Retina (tissue), 1 donor: ENCODE measurements at places on chromosomes 4 and X.
A peak's percentile ranks its signal among the peaks of the same experiment; 100 is the strongest.

- DNase-seq, result peak; percentile 30
Measured at GRCh38 chrX:39948582-39948981, 149.2 kb downstream of the BCOR start.

DNA sequence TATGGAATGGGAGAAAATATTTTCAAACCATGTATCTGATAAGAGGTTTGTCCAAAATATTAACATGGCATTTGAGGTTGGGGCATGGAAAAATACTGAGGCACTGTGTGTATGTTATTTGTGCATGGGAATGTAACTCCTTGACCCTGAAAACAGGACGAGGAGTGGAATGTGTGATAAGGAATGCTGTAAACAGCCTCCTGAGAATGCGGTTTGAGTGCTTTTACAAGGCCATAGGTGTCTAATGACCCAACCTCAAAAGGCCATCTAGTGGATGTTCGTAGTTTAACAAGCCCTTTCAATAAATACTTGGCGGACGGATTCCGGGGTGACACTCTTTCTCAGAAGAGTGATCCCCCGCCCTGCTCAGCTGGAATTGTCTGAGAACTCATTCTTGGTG is 162.9 kb upstream of the USP9X start:
- DNase-seq, result no peak

DNA sequence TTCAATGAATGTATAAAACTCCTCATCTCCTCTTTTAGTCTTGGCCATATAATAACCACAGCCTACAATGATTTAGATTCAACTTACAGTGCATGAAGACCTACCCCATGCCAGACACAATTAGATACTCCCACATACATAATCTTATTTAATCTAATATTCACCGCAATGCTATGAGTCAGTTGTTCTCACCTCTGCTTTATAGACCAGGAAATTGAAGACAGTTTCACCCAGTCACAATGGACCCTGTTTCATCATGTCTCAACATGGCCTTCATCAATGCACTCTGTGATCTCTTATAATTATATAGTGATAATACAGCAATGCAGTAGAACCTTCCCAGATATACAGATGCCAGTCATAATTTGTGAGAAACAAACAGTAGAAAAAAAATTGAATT is 148.6 kb downstream of the PARM1 start:
- DNase-seq, result no peak

- no peak for DNase-seq
Measured at GRCh38 chrX:38939067-38939466, 137.8 kb downstream of the MID1IP1 start.

GRCh38 chrX:39944416-39944815 is 153.3 kb downstream of the BCOR start:
- no peak for DNase-seq

GRCh38 chrX:123190096-123190495 is 6.0 kb downstream of the GRIA3 start:
- no peak for DNase-seq
